ENCODE measurements at places on chromosomes 13 and 19. TPM values are rescaled to one million over a fixed set of nuclear protein-coding genes. Genes with fewer than 3 reads are reported as not detected.

The PSG1 gene
- total RNA-seq, result not detected

The APOC4 gene
- total RNA-seq, result not detected

The USPL1 gene
- 24.4 TPM for total RNA-seq

The PCDH17 gene
- 23.2 TPM for total RNA-seq

The CKM gene
- 2.5 TPM for total RNA-seq

The URI1 gene
- total RNA-seq, result 64.8 TPM

The CATSPERD gene
- total RNA-seq, result not detected

The PRX gene
- total RNA-seq, result 7.5 TPM

The IGLON5 gene
- total RNA-seq, result 0.28 TPM

The SLC7A1 gene
- total RNA-seq, result 5.9 TPM

The SERPINE3 gene
- total RNA-seq, result not detected

The ZNF177 gene
- total RNA-seq, result 4.4 TPM

The NOTCH3 gene
- 9.4 TPM for total RNA-seq

The MICU2 gene
- 19.4 TPM for total RNA-seq

The B3GNT8 gene
- total RNA-seq, result not detected

The KRTDAP gene
- total RNA-seq, result not detected

The PLK5 gene
- 2.7 TPM for total RNA-seq

The IGFL2 gene
- total RNA-seq, result not detected

The CEACAM20 gene
- total RNA-seq, result 0.40 TPM

The ZNF586 gene
- total RNA-seq, result 5.9 TPM

The ZNF709 gene
- 8.1 TPM for total RNA-seq

The GPR183 gene
- 10.8 TPM for total RNA-seq

The ZNF606 gene
- total RNA-seq, result 61.7 TPM

The ZNF473 gene
- total RNA-seq, result 7.1 TPM

The KCNC3 gene
- 2.4 TPM for total RNA-seq

The ALG5 gene
- total RNA-seq, result 26.8 TPM

The ZNF497 gene
- total RNA-seq, result not detected

The HNRNPA1L2 gene
- total RNA-seq, result 0.51 TPM

The DACT3 gene
- total RNA-seq, result 38.0 TPM

The UBAC2 gene
- 65.9 TPM for total RNA-seq

The FXYD3 gene
- 3.8 TPM for total RNA-seq

The CYP2F1 gene
- total RNA-seq, result not detected

The VRK3 gene
- total RNA-seq, result 47.2 TPM

The NLRP4 gene
- total RNA-seq, result 1.5 TPM

The FBXO27 gene
- 6.2 TPM for total RNA-seq

The C2CD4C gene
- total RNA-seq, result 2.5 TPM

The CEBPA gene
- 4.7 TPM for total RNA-seq

The HSD11B1L gene
- 17.8 TPM for total RNA-seq

The MISP gene
- total RNA-seq, result 0.49 TPM

The OR4F17 gene
- total RNA-seq, result not detected

The TMEM145 gene
- 0.69 TPM for total RNA-seq

The ZNF221 gene
- total RNA-seq, result 26.9 TPM

The ZNF730 gene
- total RNA-seq, result not detected

The BRME1 gene
- total RNA-seq, result 4.8 TPM

The TLE2 gene
- 102 TPM for total RNA-seq

The ITGBL1 gene
- total RNA-seq, result not detected

The LHB gene
- not detected for total RNA-seq

The OVOL3 gene
- not detected for total RNA-seq

The TTC9B gene
- not detected for total RNA-seq

The NFIC gene
- total RNA-seq, result 114 TPM

The EDNRB gene
- total RNA-seq, result 14.9 TPM

The PLVAP gene
- total RNA-seq, result 124 TPM

The RNF17 gene
- not detected for total RNA-seq

The PTGIR gene
- total RNA-seq, result 6.1 TPM

The ACP7 gene
- total RNA-seq, result not detected

The IGFLR1 gene
- 3.2 TPM for total RNA-seq

All from uterus (tissue), 4 donors.